ENCODE measurements at places on chromosomes 11 and 22.

- no peak for DNase-seq
Observed at GRCh38 chr22:40415531-40416266, 45.3 kb downstream of the SGSM3 start.

DNA sequence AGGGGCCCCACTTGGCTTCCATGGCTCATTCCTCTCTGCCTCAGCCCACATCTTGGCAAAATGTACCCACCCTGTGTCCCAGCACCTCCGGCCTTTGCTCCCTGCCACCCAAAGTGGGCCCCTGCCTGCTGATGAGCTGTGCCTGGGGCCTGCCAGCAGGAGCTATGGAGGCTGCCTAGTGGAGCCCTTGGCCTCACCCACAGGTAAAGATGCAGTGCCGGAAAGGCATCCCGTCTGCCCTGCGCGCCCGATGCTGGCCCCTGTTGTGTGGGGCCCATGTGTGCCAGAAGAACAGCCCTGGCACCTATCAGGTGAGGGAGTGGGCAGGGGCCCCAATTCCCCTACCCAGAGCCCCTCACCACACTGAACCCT lies 1.3 kb downstream of the TBC1D10C start:
- DNase-seq: no peak

DNA sequence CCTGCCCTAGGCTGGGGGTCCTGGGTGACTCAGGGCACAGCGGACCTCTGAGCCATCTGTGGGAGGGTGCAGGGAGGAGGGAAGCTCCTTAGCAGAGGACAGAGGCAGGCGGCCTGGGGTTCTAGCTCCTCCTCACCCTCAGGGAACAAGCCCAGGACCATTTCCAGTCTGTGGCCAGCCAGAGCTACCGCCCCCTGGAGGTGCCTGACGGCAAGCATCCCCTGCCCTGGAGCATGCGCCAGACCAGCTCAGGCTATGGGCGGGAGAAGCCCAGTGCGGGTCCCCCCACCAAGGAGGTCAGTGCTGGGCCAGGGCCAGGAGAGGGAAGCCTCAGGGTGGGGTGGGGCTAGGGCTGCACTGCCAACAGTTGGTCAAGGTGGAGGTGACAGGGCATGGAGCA lies 26.0 kb upstream of the LRRC10B start:
- no peak for DNase-seq

GRCh38 chr22:48685767-48686166 lies 1141.9 kb downstream of the BRD1 start:
- DNase-seq: no peak

DNA sequence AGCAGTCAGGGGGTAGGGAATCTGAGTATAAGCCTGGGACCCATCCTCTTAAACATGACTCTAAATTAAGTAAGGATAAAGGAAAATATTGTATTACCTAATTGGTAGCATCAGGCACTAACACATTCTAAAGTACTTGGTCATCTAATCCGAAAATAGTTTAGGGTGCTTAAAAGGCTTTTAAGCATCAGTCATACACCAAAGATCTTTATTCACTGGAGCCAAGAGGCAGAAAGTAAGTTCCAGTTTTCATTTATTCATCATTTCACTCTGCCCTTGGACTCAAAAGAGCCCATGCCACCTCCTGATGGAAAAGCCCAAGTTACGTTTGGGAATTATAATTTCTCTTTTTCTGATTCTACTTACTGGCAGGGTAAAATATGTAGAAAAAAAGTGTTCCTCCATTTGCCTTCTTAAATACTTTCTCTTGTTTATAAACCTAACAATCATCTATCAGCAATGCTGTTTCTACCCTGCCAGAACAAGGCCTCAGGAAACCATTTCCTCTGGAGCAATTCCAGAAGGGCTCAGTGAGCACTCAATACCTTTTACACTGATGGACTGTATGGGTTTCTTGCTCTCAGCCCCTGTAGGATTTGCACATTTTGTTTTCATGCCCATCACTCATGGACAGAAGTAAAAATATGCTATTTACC lies 120.1 kb upstream of the SLC5A12 start:
- no peak for DNase-seq

DNA sequence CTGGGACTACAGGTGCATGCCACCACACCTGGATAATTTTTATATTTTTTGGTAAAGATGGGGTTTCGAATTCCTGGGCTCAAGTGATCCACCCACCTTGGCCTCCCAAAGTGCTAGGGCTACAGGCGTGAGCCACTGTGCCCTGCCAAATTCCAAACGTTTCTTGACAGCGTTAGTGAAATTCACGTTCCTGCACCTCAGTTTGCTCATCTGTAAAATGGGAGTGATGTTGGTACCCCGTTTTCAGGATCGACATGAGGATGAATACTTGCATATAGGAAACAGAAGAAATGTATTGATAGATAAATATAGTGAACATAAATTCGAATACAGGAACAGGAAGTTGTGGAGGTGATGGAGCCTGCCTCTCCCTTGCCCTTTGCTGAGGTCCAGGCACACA lies 10.2 kb upstream of the LTO1 start:
- DNase-seq: no peak

GRCh38 chr11:82191695-82192094 lies 542.0 kb downstream of the FAM181B start:
- DNase-seq: no peak

GRCh38 chr11:69921128-69922014 lies 102.2 kb upstream of the FGF3 start:
- no peak for DNase-seq
